ENCODE measurements at places on chromosomes 6 and 20.

DNA sequence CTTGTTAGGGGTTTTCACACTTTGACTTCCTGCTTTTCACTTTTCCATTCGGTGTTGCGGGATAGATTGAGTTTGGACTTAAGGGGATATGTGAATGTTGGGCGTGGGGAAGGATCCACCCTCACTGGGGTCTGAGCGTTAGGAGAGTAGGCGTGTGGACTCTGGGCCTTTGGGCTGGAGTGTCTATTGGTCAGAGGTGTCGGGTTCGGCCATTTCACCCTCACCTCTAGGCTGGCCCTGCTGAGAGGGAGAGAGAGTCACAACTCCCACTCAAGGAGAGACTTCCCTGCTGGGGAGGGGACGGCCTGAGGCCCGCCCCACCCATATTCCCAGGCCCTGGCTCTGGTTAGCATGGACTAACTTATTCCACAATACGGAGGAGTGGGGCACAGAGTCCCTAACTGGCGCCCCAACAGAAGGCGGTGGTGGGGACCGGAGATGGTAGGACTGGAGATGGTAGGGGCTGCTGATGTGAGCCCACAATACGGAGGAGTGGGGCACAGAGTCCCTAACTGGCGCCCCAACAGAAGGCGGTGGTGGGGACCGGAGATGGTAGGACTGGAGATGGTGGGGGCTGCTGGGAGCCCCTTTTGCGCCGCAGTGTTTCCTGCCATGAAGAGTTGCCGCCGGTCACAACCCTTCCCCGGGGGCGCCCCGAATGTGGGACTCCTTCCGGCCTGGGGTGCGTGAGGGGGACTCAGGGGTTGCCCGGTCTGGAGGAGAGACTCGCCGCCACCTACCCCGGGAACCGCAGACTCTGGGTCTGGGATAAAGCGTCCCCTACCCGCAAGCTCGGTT, 1.4 kb upstream of the PTPRA start:
- no peak for DNase-seq

- no peak for DNase-seq
Measured at GRCh38 chr6:88890860-88891845, 72.3 kb downstream of the RNGTT start.

DNA sequence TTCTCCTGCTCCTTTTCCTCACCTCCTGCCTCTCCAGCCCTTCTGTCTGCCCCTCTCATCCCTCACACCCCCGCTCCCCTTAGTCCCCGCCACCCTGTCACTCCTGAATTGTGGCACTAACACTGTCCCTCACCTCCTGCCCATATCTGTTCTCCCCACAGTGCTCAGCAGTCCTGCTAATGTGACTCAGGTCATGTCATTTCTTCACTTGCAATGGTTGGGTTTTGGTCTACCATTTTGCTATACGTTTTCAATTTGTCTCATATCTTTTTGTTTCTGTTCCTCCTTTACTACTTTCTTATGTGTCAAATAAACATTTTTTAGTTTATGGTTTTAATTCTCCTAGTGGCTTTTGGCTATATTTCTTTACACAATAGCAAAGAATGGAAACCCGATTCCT, 1.3 kb upstream of the HLA-B start:
- DNase-seq = no peak

GRCh38 chr6:135496800-135497411, 634 bp downstream of the AHI1 start:
- DNase-seq = no peak

DNA sequence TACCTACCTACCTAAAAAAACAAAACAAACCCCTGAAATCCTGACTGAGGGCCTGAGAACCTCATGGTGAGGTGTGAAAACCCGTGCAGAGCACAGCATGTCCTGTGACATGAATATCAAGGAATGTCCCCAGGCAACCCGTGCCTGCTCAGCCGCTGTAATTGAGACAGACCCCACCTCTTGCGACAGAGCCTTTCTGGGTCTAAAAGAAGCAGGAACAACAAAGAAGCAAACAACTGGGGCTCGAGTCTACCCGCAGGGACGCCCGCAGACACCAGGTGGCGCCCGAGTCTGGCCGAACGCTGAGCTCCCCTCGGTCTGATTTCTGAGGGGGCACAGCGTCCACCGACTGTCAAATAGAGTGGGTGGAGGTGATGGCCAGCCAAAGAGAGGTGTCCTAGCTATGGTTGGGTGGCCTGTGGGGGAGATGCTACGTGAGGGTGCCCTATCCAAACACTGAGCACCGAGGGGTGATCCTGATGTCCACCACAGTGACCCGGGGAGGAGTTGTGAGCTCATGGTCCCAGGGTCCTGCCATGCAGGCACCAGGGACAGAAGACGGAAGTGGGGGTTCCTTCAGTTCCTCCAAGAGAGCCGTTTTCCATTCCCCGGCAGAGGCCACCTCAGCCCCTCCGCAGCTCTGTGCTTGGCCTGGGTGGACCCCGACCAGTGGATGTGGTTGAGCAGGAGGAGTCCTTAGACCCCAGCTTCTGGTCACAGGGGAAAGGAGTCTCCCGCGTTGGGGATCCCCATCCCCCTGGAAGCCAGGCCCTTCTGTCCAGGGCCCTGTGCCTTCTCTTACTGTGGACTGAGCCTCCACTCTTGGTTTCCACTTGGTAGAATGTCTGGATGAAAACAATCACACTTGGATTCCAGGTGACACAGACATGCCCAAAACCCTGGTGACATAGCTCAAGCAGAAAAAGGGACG, 268.2 kb downstream of the CDC5L start:
- peak; percentile 79 for DNase-seq

All from GM10248 (cell line).